Upper lobe of left lung (tissue), 6 donors: ENCODE measurements at places on chromosomes 12 and 14. TPM values are rescaled to one million over a fixed set of nuclear protein-coding genes. Genes with fewer than 3 reads are reported as not detected.

DNA sequence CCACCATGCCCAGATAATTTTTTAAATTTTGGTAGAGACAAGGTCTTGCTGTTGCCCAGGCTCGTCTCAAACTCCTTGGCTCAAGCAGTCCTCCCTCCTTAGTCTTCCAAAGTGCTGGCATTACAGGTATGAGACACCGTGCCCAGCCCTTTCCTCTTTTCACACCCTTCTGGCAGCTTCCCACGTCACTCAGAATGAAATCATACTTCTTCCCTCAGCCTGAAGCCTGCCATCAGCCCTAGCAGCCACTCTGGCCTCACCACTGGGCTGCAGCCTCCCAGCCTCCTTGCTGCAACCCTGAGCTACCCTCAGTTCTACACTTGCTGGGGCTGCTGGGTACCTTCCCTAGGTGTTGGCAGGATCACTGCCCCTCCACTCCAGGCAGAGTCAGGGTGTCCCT lies 18.2 kb downstream of the ANKRD9 start:
- no peak overlapping the region for H3K4me3 ChIP-seq
- H3K27ac ChIP-seq, result no peak overlapping the region
- DNase-seq, result no peak
- H3K4me1 ChIP-seq, result peaks cover 4% of the 10 kb centered on the region
- H3K36me3 ChIP-seq, result no peaks in the 10 kb centered on the region
- H3K27me3 ChIP-seq, result no peaks in the 10 kb centered on the region

- peaks cover 33% of the 10 kb centered on the region for H3K4me1 ChIP-seq
- H3K27me3 ChIP-seq, result no peaks in the 10 kb centered on the region
- DNase-seq, result no peak
Measured at GRCh38 chr12:124770728-124771127, 92.9 kb downstream of the SCARB1 start.

- DNase-seq, result no peak
- no peak overlapping the region for H3K27ac ChIP-seq
- no peaks in the 10 kb centered on the region for H3K27me3 ChIP-seq
- H3K4me3 ChIP-seq, result no peak overlapping the region
- H3K36me3 ChIP-seq, result no peaks in the 10 kb centered on the region
Measured at GRCh38 chr12:82593143-82593542, 93.6 kb upstream of the TMTC2 start.

DNA sequence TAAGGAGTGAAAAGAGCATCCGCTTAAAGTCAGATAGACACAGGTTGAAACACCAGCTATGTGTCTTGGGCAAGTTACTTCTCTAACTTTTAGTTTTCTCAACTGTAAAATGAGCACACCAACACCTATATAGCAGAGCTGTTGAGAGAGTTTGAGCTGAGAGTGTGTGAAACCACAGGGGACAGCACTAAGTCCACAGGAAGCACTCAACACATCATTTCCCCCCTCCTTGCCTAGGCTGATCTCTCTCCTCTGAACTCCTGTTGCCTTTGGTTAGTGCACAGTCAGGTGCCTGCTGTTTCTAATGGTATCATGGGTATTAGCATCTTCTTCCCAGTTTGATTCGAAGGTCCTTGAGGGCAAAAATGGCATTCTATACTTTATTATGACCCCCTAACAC lies 176.7 kb downstream of the DPF3 start:
- DNase-seq, result no peak
- H3K4me3 ChIP-seq, result no peak overlapping the region
- no peaks in the 10 kb centered on the region for H3K27me3 ChIP-seq
- H3K36me3 ChIP-seq, result no peaks in the 10 kb centered on the region

DNA sequence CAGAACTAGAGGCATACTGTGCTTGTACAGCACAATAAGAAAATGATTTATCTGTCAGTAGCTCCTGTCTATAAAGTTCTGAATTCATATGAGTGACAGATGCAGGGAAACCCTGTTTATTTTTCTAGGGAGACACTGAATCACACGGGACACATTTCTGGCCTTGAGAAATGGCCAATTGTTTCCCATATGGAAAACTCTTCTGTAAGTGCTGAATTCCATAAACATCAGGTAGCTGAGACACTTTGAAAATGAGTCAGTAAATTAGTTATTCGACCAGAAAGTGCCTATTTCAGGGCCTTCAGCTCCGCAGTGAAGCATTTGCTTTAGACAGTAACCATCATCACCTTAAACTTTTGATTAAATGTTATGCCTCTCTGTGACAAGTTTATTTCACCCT lies 184.4 kb downstream of the TMEM132D start:
- H3K27me3 ChIP-seq, result no peaks in the 10 kb centered on the region
- H3K4me3 ChIP-seq, result no peak overlapping the region
- H3K27ac ChIP-seq, result no peak overlapping the region
- DNase-seq, result no peak

Gene PRB2
- not detected for total RNA-seq

Gene TAS2R8
- total RNA-seq, result not detected
